ENCODE measurements at places on chromosomes 16 and 17. TPM values are rescaled to one million over a fixed set of nuclear protein-coding genes. Genes with fewer than 3 reads are reported as not detected.

The KRTAP3-2 gene
- not detected for total RNA-seq

The PRKAR1A gene
- 234 TPM for total RNA-seq

The RABEP2 gene
- total RNA-seq: 27.4 TPM

The TP53TG3C gene
- total RNA-seq: not detected

The ZSCAN10 gene
- total RNA-seq: not detected

GRCh38 chr16:81697616-81698309, 81.3 kb upstream of the PLCG2 start:
- peak; percentile 68 for DNase-seq

DNA sequence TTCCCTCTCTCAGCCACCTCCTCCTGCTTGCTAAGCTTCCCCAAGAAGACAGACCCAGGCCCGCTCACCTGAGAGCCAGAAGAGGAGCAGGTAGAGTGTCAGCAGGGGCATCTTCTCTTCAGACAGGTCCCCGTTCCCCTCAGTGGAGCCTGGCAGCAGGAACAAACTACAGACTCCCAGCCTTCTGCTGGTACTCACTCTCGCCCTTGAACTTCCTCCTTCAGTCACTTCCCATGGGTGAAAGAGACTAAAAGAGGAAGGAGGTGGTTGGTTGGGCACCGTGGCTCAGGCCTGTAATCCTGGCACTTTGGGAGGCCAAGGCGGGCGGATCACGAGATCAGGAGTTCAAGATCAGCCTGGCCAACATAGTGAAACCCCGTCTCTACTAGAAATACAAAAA, at the start of gene CD300LF:
TSS of gene CD300LF (minus strand) at position 168 of the 400 bp plus-strand sequence. CDS start at position 111, 57 bp downstream.
- DNase-seq: peak; percentile 39

GRCh38 chr16:52364500-52364899, 182.4 kb downstream of the TOX3 start:
- no peak for DNase-seq

DNA sequence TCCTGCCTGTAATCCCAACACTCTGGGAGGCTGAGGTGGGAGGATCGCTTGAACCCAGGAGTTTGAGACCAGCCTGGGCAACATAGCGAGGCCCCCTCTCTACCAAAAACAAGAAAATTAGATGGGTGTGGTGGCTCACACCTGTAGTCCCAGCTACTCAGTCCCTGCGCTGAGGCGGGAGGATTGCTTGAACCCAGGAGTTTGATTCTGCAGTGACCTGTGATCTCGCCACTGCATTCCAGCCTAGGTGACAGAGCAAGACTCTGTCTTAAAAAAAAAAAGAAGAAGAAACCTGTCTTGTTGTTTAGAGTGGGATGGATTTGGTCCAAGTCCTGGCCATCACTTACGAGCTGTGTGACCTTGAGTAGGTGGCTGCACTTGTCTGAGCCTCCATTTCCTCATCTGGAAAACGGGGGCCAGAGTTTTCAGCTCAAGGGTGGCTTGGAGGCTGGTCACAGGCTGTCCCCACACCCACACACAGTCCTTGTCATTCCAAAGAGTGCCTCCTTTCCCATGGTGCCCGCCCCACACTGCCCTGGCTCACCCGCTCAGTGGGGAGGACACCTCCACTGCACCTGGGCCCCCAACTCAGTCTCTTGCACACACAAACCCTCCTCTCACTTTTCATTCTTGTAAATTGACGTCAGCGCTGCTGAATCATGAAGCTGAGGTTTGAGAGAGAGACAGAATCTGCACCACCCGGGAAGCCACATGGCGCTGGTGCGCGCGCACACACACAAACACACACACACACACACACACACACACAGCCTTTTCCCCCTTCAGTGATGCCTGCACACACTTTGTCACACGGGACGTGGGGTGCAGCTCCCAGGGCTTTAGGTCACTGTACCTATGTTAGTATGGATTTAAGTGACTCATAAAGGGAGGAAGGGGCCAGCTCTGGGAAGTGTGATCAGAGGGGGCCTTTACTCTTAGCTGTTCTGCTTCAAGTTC, 4.2 kb downstream of the SOCS1 start:
- peak; percentile 97 for DNase-seq

DNA sequence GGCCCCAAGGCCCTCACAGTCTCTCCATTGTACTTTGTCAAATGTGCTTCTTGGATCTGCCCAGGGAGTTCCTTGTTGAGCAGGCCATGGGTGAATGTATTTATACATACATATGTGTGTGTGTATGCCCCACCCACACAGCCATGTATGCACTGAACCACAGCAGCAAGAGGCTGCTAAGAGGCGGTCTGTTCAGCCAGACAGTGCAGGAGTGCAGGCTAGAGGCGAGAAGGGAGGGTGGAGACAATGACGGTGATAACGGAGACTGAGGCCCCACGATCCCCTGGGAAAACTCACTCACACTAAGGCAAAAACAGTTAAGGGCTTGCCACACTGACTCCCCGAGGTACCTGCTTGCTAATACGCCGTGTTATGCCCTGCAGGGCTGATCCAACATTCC, 151.0 kb upstream of the CDC42EP4 start:
- DNase-seq: peak; percentile 39

DNA sequence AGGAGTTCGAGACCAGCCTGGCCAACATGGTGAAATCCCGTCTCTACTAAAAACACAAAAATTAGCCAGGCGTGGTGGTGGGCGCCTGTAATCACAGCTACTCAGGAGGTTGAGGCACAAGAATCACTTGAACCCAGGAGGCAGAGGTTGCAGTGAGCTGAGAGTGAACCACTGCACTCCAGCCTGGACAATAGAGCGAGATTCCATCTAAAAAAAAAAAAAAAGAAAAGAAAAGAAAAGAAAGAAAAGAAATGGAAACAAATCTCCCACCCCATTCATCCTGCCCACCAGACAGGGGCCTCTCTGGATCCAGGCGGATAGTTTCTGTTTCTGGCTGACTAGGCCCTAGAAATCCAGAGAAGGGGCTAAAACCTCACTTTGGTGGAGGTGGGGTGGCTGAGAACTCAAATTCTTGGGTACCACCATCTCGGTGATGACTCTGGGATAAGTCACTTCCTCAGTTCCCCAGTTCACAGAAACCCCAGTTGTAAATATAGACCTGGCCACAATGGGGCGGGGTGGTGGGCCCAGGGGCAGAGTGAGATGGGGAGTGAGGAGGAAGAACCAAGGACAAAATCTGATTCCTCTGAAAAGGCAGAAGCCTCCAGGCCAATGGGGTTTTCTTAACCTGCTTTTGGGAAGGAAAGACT, 22.2 kb downstream of the SOCS1 start:
- DNase-seq: no peak

DNA sequence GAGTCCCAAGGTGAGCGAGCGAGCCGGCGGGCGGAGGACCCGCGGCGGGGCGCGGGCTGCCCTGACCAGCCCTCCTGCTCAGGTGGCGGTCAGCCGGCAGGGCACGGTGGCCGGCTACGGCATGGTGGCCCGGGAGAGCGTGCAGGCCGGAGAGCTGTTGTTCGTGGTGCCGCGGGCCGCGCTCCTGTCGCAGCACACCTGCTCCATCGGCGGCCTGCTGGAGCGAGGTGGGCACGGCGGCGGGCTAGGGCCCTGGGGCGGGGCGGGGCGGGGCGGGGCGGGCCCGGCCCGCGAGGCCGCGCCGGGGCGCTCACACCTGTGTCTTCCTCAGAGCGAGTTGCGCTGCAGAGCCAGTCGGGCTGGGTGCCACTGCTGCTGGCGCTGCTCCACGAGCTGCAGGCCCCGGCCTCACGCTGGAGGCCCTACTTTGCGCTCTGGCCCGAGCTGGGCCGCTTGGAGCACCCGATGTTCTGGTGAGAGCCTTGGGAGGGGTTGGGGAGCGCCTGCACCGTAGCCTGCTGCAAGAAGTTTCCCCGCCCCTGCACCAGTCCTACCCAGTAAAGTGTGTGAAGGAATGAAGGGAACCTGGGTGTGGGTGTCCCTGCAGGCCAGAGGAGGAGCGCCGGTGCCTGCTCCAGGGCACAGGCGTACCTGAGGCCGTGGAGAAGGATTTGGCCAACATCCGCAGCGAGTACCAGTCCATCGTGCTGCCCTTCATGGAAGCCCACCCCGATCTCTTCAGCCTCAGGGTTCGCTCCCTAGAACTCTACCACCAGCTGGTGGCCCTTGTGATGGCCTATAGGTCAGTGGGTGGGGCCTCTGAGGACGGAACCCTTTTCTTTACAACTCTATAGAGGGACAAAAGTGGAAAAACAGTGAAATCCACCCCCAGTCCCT, 802 bp downstream of the SETD6 start:
- DNase-seq: peak; percentile 76

DNA sequence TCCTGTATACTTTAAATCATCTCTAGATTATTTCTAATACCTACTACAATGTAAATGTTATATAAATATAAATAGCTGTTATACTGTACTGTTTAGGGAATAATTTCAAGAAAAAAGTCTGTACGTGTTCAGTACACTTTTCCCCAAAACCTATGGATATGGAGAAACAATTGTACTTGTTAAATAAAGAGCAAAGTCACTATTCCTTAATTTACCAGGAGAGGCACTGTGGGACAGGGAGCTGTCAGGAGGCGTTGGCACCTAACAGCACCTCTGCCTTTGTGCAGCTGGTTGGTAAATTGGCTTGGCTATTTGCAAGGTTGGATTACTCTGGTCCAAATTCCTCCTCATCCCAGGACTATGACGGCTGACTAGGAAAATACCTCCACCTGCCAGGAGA, 28.0 kb downstream of the CRHR1 start:
- no peak for DNase-seq

Measured in osteoblast (primary cell).